Smooth muscle cell of the pulmonary artery (primary cell): ENCODE measurements at places on chromosomes 7 and 10. TPM values are rescaled to one million over a fixed set of nuclear protein-coding genes. Genes with fewer than 3 reads are reported as not detected.

Gene SPDYE2
- not detected in 2 replicates for total RNA-seq

Gene LHFPL3
- not detected in 2 replicates for total RNA-seq

Gene FZD1
- 14.9 and 24.2 TPM in 2 replicates for total RNA-seq

Gene SPDYE6
- not detected in 2 replicates for total RNA-seq

Gene SLC18A2
- total RNA-seq, result under 0.01 TPM in 1 of 2 replicates, not detected in the other

Gene PDZD7
- total RNA-seq, result 2.8 and 5.5 TPM in 2 replicates

Gene FGFBP3
- 0.33 and 0.36 TPM in 2 replicates for total RNA-seq

Gene JAKMIP3
- total RNA-seq, result 0.13 and 0.26 TPM in 2 replicates

Gene TDRD1
- total RNA-seq, result 0.13 and 1.2 TPM in 2 replicates

Gene UMAD1
- 11.4 and 14.3 TPM in 2 replicates for total RNA-seq

Gene GIMAP8
- total RNA-seq, result 0.07 TPM in 2 replicates

Gene TSPAN12
- total RNA-seq, result 1.9 and 5.2 TPM in 2 replicates

Gene POLR2J2
- 3.2 and 3.7 TPM in 2 replicates for total RNA-seq

Gene SAMD9L
- 14.1 and 25.1 TPM in 2 replicates for total RNA-seq

Gene ELN
- total RNA-seq, result 82.6 and 158 TPM in 2 replicates

Gene PPP1R3A
- not detected in 2 replicates for total RNA-seq

Gene AUTS2
- total RNA-seq, result 4.9 and 5.3 TPM in 2 replicates

Gene CALHM1
- total RNA-seq, result not detected in 2 replicates

Gene FAM25A
- total RNA-seq, result not detected in 2 replicates

Gene AKR1C8
- total RNA-seq, result not detected in 2 replicates

Gene ANXA11
- total RNA-seq, result 60.9 and 78.7 TPM in 2 replicates

Gene CEP55
- total RNA-seq, result 5.5 and 12.3 TPM in 2 replicates

Gene SLC13A1
- total RNA-seq, result not detected in 2 replicates

Gene TACC2
- total RNA-seq, result 5.7 and 8.8 TPM in 2 replicates

Gene HOXA11
- 0.13 TPM in 1 of 2 replicates, not detected in the other for total RNA-seq

Gene COL26A1
- not detected in 2 replicates for total RNA-seq

Gene GTF2IRD2
- total RNA-seq, result 6.1 and 6.3 TPM in 2 replicates

Gene CREM
- total RNA-seq, result 21.3 and 28.7 TPM in 2 replicates

Gene HTR7
- total RNA-seq, result 6.0 and 21.2 TPM in 2 replicates

Gene OR9A4
- total RNA-seq, result 0.07 TPM in 1 of 2 replicates, not detected in the other

Gene VPS37D
- total RNA-seq, result 4.1 and 5.7 TPM in 2 replicates

Gene PLEKHS1
- not detected in 2 replicates for total RNA-seq

Gene TRIM73
- 1.3 and 1.6 TPM in 2 replicates for total RNA-seq

Gene SPDYE8
- total RNA-seq, result not detected in 2 replicates

Gene AKR1C2
- total RNA-seq, result 8.2 and 14.9 TPM in 2 replicates

Gene DOCK1
- total RNA-seq, result 68.6 and 78.5 TPM in 2 replicates

Gene CROT
- total RNA-seq, result 13.4 and 14.9 TPM in 2 replicates

Gene VENTX
- not detected in 2 replicates for total RNA-seq

Gene HKDC1
- total RNA-seq, result 0.78 and 6.8 TPM in 2 replicates

Gene CADPS2
- total RNA-seq, result 14.4 and 18.3 TPM in 2 replicates

Gene CPVL
- total RNA-seq, result 0.20 TPM in 1 of 2 replicates, not detected in the other

Gene CARD11
- 0.13 TPM in 1 of 2 replicates, not detected in the other for total RNA-seq

Gene MAGI2
- 9.8 and 14.9 TPM in 2 replicates for total RNA-seq

Gene PPP1R17
- not detected in 2 replicates for total RNA-seq

Gene CUL1
- 50.3 and 53.6 TPM in 2 replicates for total RNA-seq

Gene RASSF4
- total RNA-seq, result 6.2 and 14.2 TPM in 2 replicates

Gene ASCC1
- 27.3 and 29.1 TPM in 2 replicates for total RNA-seq

Gene RPP30
- 23.1 and 30.6 TPM in 2 replicates for total RNA-seq

Gene MBL2
- not detected in 2 replicates for total RNA-seq

Gene NRG3
- not detected in 2 replicates for total RNA-seq

Gene SPDYE1
- not detected in 2 replicates for total RNA-seq

Gene IL6
- total RNA-seq, result 62.2 and 108 TPM in 2 replicates

Gene ATG9B
- total RNA-seq, result 0.98 and 1.2 TPM in 2 replicates

Gene TUBB8
- total RNA-seq, result not detected in 2 replicates

Gene TFEC
- total RNA-seq, result 0.07 and 0.13 TPM in 2 replicates

Gene SSBP1
- total RNA-seq, result 77.1 and 90.1 TPM in 2 replicates
